ENCODE measurements at places on chromosomes 4 and X.
A peak's percentile ranks its signal among the peaks of the same experiment; 100 is the strongest.

GRCh38 chr4:161160718-161161117 lies 1003.1 kb downstream of the FSTL5 start:
- DNase-seq = no peak

DNA sequence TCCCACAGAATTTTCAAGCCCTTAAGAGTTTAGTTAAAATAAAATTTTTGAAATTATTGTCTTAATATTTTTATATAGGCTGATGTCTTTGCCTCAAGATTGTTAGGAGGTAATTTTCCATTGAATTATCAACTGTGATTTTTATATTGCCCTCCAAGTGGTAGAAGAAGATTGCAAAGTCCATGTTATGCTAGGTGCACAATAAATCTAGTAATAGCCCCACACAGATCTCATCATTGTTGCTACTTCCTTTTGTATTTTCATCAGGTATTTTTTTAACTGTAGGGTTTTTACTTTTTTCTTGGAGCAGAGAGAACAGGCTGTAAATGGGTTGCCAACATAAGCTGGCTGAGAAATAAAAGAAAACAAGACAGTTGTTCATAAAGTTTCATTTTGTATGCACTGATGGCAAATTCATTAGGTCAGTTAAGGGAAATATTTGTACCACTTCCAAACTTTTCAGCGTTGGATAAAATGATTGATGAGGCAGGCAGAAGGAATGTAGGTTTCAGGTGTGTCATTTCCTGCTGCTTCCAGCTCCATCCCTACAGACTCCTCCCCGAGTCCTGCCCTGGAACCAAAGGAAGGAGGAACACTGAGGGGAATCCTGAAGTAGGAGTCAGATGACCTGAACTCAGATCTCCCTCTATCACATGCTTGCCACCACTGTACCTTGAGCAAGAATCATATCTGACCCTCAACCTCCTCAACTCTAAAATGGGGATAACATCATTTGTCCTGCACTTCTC lies 105.5 kb downstream of the PRRG1 start:
- DNase-seq = no peak

DNA sequence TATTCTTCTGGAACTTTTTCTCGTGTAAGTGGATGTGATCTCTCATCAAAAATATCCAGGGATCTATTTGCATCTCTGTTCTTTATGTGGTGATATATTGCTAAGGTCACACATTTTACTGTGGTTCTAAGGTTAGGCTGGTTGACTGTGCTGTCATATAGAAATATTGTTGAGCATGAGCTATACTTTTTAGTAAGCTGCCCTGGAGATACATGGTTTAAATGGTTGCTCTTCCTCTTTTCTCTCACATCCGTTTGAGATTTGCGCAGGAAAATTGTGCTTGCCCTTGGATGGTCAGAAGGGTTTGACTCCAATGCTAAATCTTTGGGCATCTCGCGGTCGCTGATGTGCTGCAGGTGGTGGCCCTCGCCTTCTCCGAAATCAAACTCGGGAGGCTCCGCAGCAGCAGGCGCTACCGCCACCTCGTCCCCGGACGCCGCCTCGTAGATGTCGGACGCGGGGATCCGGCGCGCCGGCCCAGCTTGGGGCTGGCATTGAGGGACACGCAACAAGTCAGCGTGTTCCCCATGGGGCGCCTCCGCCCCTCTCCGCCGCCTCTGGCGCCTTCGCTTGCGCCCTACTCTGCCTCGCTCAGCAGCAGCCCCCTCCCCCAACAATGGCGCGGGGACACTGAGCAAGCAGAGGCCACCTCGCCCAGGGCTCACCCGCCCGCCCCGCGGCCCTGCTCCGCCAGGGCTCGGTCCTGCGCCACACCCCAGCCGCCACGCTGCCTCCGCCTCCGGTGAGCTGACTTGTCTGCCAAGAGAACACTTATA lies 154.5 kb downstream of the MSN start:
- DNase-seq = no peak

GRCh38 chr4:186643501-186644310 lies 80.0 kb downstream of the FAT1 start:
- no peak for DNase-seq

- no peak for DNase-seq
Measured at GRCh38 chrX:34655501-34656455, 1.3 kb downstream of the TMEM47 start.

DNA sequence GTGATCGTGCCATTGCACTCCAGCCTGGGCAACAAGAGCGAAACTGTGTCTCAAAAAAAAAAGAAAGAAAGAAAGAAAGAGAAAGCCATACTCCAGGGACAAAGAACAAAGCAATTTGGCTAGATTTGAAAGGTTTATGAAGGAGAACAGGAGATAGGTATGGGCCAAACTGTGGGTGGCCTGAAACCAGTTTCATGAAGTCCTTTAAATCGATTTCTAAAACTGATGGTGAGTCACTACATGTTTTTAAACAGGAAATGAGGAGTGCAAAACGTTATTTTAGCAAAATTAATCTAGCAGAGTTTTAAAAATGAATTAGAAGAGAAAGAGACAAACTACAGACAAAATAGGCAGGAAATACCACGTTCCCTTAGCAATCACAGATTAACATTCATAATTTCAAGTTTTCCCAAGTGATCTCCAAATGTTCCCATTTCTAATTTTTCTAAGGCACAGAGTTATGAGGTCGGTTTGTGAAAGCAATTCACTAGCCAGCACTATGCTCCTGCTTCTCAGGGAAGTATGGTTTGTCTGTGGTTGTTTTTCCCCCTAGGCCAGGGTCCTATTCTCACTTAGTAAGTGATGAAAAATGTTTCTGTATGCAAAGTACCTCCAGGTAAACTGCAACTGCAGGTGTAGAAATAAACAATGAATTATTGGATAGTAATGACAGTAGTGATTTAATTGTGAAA lies 190.6 kb downstream of the PPP3CA start:
- DNase-seq = no peak

- DNase-seq = peak; percentile 14
Measured at GRCh38 chrX:13747836-13748235, 13.3 kb downstream of the OFD1 start.
